Caco-2 (cell line): ENCODE measurements at places on chromosomes 1 and 21. TPM values are rescaled to one million over a fixed set of nuclear protein-coding genes. Genes with fewer than 3 reads are reported as not detected.

Gene IL20
- total RNA-seq = not detected in 2 replicates

GRCh38 chr1:29861922-29862321 lies 625.6 kb downstream of the PTPRU start:
- DNase-seq = no peak

Gene TTC39A
- total RNA-seq = 21.0 and 24.4 TPM in 2 replicates

Gene PAPPA2
- total RNA-seq = 0.02 and 0.18 TPM in 2 replicates

DNA sequence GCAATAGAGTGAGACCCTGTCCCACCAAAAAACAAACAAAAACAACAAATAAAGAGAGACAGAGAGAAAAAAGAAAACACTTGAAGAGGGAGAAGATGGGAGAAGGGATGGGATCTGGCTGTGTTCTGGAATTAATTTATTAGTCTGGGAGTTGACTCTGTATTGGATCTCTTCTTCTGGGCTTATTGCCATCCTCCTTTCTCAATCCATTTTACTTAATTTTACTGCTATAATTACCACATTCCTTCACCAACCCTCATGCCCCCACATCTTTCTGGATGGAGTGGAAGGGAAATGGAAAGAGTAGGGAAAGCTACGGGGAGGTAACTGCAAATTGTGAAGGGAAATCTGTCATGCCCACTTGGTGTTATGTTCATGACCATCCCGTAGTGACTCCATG lies 42.9 kb downstream of the FMN2 start:
- no peak for DNase-seq
